ENCODE measurements at places on chromosomes 1 and 21.

DNA sequence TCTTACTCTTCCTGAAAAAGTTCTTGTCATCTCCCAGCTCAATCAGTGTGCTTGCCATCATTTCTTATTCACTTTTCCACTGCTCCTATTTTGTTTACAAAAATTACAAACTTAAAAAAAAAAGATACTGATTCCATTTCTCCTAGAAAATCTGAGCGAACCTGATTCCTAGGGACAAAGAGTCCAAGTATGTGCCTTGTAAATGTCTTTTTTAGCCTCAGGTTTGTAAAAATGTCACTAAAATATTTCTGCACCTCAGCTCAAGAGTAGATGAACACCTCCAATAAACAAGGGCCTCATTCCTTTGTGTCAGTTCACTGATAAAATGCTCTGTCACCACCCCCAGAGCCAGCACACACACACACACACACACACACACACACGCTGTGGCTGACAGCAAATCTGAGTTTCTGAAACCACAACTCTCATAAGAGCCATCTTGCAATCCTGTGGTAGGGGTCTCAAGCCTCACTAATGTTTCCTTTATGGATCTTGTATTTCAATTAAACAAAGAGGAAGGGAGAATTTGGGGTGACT is 299.2 kb downstream of the PBX1 start:
- no peak for DNase-seq

GRCh38 chr1:155003227-155003765 is 694 bp downstream of the ZBTB7B start:
- no peak for DNase-seq

- DNase-seq, result no peak
These were observed 43.0 kb downstream of the TMCC2 start for GRCh38 chr1:205270764-205271163.

- DNase-seq, result no peak
These were observed 10.8 kb downstream of the ARHGEF16 start for GRCh38 chr1:3465091-3465934.

DNA sequence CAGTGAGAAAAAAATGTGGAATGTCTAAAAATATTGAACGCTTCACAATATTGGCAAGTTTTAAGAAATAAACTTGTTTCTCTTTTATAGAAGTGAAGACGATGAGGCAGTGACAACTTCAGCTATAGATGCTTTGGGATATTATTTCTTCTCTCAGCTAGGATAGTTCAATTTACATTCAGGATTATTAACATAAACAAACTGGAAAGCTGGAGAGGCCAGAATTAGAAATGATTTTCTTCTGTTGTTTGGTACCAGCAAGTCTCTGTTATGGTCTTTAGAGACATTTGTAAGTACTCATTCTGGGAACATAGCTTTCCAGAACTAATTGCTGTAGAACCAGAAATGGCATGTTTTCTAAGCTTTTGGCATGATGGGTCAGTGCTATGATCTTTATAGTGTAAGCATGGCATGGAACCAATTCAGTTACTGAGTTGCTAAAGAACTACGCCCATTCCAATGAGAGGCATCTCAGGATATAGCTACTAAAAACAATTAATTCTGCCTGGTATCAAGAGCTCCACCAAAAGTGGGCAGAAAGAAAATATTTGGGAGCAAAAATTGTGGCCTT is 599.5 kb upstream of the B3GALT2 start:
- DNase-seq, result no peak

DNA sequence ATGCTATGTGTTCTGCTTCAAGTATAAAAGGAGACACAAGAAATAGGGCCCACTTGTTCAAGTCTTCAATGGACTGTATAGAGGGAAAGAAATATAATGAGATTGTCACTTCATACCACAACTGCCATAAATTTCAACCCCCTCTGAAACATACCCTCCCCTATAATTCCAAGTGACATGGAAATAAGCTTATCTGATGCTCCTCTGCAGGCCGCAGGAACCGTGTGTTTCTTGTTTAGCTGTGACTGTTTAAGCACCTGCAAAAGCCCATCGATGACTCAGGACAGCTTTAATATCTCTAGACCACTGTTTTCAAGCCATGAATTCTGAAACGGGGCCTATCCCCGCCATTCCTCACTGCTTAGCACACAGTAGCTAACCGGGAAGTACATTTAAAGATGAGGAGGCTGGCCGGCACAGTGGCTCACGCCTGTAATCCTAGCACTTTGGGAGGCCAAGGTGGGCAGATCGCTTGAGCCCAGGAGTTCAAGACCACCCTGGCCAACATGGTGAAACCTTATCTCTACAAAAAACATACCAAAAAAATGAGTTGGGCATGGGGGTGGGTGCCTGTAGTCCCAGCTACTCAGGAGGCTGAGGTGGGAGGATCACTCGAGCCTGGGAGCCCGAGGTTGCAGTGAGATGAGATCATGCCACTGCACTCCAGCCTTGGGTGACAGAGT is 4.2 kb downstream of the HLCS start:
- DNase-seq, result no peak

GRCh38 chr1:214364786-214365295 is 83.9 kb downstream of the SMYD2 start:
- no peak for DNase-seq

- DNase-seq, result no peak
These were observed 153.2 kb downstream of the NOS1AP start for GRCh38 chr1:162222730-162223129.

DNA sequence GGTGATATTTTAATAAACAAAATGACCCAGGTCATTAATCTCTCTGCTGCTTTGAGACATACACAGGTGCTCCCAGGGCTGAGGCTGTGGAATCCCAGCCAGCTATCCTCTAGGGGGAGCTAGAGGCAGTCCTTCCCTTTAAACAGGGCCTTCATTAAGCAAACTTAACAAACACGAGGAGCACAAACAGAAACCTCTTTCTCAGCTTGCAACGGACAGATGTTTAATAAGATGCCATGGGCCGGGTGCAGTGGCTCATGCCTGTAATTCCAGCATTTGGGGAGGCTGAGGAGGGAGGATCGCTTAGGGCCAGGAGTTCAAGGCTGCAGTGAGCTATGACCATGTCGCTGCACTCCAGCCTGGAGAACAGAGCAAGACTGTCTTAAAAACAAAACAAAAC is 106.7 kb downstream of the HIVEP3 start:
- no peak for DNase-seq

- no peak for DNase-seq
These were observed 76.4 kb downstream of the HLCS start for GRCh38 chr21:36890086-36890485.

GRCh38 chr1:248871837-248872401 is 13.0 kb upstream of the ZNF692 start:
- DNase-seq, result no peak

DNA sequence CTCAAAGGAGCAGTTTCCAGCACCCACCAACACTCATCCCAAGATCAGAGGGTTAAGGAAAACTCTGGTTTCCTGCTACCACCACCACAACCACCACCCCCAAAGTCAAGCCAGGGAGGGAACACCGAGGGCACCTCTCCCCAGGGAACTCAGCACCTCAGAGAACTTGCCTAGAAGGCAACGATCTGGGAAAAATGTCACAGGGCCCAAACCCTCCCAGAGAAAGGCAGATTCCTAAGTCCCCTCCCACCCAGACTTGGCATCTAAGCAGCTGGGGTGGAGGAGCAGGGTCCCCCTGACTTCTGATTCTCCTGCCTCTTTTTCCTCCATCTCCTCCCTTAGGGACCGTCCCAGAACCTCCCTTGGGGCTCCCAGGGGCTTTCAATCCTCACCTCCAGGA is 10.6 kb downstream of the KANK4 start:
- DNase-seq, result no peak

- no peak for DNase-seq
These were observed 789.2 kb upstream of the RGS18 start for GRCh38 chr1:191368891-191369654.

- peak; percentile 35 for DNase-seq
These were observed 28.4 kb downstream of the JUN start for GRCh38 chr1:58755468-58755872.

DNA sequence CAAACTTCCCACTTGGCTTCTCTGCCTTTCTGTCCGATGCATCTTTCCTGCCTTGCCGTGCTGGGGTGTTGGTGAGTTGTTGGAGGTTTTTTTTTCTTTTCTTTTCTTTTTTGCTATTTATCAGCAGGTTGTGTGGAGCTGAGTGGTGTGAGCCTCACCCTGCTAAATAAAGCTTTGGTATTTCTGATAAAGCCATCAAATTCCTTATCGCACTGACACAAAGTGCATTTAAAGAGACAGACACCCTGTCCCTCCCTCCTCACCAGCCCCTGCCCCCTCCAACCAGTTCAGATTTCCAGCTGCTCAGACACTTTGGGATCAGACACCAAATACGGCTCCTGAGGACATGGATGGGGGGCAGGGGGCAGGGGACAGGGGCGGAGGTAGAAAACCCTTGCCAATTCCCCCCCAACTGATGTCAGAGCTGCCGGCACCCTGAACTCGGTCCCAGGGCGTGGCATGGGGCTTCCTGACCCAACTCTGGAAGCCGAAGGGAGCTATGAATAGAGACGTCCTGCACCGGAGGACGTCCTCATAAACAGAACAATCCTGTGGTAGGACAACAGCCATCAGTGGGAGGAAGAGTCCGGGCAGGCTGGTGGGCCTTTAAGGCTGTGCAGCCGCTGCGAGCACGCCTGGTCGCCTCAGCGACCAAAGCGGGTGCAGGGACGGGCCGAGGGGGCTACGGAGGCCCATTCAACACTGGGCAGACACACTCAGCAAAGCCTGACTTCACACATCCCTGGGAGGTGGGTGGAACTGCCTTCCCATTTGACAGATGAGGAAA is 79.0 kb downstream of the CASZ1 start:
- no peak for DNase-seq

DNA sequence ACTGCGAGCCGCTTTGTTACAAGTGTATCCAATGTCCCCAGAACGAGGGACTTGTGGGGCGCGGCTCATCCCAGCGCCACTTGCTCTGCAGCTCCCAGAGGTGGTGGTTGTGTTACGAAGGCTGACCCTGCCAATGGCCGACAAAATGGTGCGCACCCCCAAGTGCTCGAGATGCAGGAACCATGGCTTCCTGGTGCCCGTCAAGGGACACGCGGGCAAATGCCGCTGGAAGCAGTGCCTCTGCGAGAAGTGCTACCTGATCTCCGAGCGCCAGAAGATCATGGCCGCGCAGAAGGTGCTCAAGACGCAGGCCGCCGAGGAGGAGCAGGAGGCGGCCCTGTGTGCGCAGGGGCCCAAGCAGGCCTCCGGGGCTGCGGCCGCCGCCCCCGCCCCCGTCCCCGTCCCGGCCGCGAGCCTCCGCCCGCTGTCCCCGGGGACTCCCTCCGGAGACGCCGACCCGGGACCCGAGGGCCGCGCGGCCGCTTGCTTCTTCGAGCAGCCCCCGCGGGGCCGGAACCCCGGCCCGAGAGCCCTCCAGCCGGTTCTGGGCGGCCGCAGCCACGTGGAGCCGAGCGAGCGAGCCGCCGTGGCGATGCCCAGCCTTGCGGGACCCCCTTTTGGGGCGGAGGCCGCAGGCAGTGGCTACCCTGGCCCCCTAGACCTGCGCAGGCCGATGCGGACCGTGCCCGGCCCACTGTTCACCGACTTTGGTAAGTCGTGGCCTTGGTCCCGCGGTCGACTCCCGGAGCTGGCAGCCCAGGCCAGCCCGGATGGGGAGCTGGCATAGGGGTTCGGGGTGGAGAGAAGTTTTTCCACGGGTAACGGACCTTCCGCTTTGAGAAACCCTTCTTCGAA is at the start of gene DMRTB1:
DMRTB1 (plus strand) TSS at position 79 of the 855 bp plus-strand sequence; CDS start at position 134, 55 bp downstream.
- DNase-seq, result no peak

GRCh38 chr1:104056786-104057185 is 307.1 kb downstream of the AMY1C start:
- DNase-seq, result no peak

- no peak for DNase-seq
These were observed 89.6 kb upstream of the GPR88 start for GRCh38 chr1:100448366-100448765.

DNA sequence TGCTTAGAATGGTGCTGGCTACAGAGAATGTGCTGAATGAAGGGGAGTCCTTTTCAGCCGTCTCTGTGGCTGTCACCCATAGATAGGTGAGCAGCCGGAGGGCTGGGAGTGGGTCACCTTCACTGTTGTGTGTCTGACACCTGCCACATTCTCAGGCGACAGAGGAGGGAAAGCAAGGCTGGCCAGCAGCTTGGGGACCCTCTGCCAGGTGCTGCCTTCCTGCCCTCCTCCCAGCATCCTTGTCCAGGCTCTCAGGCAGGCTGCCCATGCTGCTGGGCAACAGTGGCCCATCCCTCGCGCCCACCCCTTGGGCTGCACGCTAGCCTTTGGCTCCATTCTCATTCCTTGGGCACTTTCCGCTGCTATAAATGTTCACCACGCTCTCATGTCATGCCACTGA is 22.1 kb downstream of the CYB5RL start:
- DNase-seq, result no peak

DNA sequence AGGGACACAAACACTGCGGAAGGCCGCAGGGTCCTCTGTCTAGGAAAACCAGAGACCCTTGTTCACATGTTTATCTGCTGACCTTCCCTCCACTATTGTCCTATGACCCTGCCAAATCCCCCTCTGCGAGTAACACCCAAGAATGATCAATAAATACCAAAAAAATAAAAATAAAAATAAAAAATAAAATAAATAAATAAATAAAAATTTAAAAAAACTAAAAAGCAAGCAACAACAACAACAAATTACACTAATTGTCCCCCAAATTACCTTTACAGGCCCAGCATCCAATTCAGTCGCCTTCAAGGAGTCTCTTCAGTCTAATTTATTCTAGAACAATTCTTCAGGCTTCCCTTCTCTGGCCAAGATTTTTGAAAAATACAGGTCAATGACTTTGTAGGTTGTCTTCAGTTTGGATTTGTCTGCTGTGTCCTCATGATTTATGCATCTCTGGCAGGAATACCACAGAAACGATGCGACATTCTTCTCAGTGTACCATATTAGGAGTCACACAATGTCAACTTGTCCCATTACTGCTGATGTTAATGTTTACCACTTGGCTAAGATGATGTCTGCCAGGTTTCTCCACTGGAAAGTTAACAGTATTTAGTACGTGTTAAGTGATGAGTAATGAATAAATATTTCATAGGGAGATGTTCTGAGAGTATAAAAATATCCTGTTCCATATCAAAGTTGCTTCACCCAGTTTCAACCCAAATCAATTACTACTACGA is 20.3 kb upstream of the BMP8B start:
- no peak for DNase-seq

- no peak for DNase-seq
These were observed 7.4 kb upstream of the MPL start for GRCh38 chr1:43329995-43330751.

- no peak for DNase-seq
These were observed 39.0 kb upstream of the PDE9A start for GRCh38 chr21:42614396-42614795.

- DNase-seq, result no peak
These were observed 4.7 kb downstream of the ACAP3 start for GRCh38 chr1:1302951-1303509.

- no peak for DNase-seq
These were observed 50.1 kb downstream of the IL23R start for GRCh38 chr1:67216401-67216800.

DNA sequence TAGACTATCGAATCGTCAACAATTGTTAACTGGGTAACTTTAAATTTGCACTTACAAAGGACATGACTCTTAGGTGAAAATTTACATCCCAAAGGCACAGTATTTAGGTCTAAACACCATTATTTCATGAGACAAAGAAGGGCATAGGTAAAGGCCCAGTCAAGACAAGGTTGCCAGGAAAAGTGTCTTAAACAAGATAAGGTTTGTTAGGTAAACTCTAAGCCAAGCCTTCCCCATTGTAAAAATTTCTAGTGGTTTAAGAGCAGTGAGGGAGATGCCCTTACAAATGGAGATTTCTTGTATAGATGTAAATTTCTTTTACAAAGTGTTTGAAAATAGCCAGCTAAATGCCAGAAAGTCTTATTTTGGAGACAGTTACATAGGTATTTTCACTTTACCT is 36.9 kb upstream of the FNBP1L start:
- no peak for DNase-seq

GRCh38 chr1:109319114-109319513 is 12.3 kb upstream of the MYBPHL start:
- DNase-seq, result no peak

Data from stimulated activated CD8-positive, alpha-beta memory T cell treated with anti-CD3 and anti-CD28 coated beads, Interleukin-2, amount 100 ng/mL, for 1 hour (primary cell).